Germinal center (tissue), 1 donor: ENCODE measurements at places on chromosomes 5 and 9.

- no peak for DNase-seq
Observed at GRCh38 chr5:1885868-1886845, 3.4 kb upstream of the IRX4 start.

DNA sequence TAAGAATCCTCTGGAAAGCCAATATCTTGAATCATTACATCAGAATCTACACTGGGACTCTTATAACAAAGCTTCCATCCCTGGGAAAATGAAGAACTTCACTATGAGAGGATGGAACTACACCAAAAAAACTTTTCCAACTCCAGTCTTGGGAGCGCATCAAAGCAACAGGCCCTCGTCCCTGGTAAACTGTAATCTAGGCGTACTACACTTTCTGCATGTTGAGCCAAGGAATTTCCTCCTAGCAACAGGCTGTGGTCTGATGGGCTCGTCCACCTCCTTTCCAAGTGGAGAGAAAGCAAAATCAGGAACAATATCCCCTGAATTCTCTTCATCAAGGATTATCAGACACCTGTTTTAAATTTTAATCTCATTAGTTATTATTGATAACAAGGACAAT is 94.1 kb downstream of the NFIB start:
- no peak for DNase-seq

- DNase-seq, result no peak
Observed at GRCh38 chr5:126461838-126462237, 38.6 kb downstream of the GRAMD2B start.

- no peak for DNase-seq
Observed at GRCh38 chr9:16834817-16835216, 35.7 kb downstream of the BNC2 start.

DNA sequence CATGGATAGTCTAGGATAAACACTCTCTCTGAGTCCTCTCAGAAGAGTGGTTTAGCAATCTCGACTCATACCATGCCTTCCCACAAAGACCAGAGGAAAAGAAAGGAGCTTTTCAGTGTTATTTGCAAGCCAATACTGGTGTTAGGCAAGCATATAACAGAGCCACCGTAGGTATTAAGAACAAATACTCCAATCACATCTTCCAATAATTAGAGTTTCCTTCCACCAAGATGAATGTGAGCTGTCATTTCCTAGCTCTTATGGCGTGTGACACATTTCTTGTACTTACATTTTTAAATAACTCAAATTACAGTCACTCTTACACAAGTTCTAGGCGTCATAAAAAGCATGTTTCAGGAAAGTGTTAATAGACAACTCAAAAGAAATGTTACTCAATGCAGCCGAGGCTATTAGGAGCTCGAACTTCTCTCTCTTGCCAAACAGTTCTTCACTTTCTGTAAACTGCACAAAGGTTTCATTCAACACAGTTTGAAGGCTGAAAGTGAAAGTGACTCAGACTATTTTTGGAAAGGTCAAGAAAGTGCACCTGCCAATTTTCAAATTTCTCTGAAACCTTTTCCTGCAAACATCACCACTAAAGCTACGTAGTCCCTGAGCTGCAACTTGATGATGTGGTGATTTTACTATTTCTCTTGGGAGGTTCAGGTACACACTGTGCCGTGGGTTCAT is 153.8 kb downstream of the AUH start:
- DNase-seq, result peak; percentile 39
